ENCODE measurements at places on chromosomes 11 and 22.

- no peak for DNase-seq
Observed at GRCh38 chr22:37672206-37672919, 3.1 kb upstream of the LGALS1 start.

DNA sequence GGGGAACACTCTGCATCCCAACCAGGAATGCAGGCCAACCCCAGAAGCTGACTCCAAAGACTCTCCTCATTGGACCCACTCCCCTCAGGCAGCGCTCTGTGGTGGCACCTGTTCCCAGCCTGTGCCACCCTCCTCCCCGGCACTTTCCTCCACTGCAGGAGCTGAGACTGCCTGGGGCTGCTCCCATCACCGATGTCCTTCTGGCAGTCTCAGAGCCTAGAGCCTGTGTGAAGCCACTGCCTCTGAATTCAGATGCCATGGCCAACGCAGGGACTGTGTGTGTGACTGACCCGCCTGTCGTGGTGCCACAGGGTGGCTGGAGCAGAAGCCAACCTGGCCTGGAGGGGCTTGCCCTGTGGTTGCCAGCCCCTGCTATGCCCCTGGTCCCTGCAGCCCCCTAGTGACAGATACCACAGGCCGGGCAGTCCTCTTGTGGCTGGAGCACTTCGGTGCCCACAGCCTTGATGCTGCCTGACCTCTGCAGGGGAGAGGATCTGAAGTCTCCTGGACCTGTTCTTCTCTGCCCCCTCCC lies 43.2 kb downstream of the TBX1 start:
- no peak for DNase-seq

GRCh38 chr11:44104481-44105294 lies 9.2 kb downstream of the EXT2 start:
- DNase-seq = no peak

- no peak for DNase-seq
Observed at GRCh38 chr11:4610258-4610935, 2.4 kb upstream of the TRIM68 start.

- DNase-seq = no peak
Observed at GRCh38 chr11:124310721-124311120, 3.0 kb downstream of the OR8D1 start.

All from retina (tissue), 1 donor.